ENCODE measurements at places on chromosomes 4 and X.
A peak's percentile ranks its signal among the peaks of the same experiment; 100 is the strongest.

DNA sequence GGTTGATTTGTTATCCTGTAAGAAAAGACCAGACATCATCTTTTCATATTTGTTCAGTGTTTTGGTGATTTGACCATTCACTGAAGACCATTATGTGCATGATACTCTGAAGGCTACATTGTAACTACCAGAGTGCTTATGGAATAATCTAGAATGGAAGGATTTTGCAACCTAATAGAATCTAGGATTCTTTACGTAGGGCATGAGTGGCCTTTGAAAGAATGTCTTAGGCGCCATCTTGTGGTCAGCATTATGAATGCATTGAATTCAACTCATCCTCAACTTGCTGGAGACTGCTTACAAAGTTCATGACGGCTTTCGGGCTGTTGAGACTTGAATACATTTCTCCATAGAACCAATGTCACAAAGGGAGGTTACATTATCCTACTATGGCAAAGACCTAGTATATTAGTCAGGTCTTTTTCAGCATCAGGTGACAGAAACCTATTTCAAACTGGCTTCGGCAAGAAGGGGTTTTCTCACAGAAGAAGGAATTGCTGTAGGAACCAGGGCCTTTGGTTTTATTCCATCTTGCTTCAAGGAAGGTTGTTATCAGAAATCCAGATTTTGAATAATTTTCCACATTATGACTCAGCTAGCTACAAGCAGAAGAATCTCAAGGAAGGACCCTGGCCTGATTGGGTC, 104.1 kb downstream of the GPAT3 start:
- peaks cover 42% of the 10 kb centered on the region for H3K27me3 ChIP-seq
- no peaks in the 10 kb centered on the region for H3K36me3 ChIP-seq
- no peak overlapping the region for H3K4me3 ChIP-seq
- peaks cover 3% of the 10 kb centered on the region for H3K4me1 ChIP-seq

DNA sequence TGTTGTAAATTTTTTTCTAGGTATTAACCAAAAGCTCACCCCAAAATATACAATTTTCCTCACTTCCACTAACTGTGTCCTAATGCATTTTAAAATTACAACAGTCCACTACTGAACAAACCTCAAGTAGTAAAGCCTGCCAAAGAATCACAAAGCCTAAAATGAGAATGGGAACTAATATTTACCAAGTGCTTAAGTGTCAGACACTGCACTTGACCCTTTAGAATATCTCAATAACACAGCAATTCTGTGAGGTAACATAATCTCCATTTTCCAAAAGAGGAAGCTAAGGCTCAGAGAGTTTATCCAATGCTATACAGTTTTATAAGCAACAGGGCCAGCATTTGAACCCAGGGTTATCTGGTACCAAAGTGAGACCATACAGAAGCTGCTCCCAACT, 4.9 kb downstream of the SLC9A7 start:
- no peak overlapping the region for H3K4me3 ChIP-seq
- no peaks in the 10 kb centered on the region for H3K27me3 ChIP-seq
- H3K4me1 ChIP-seq, result peaks cover 12% of the 10 kb centered on the region

GRCh38 chrX:149522916-149523315, 17.8 kb upstream of the IDS start:
- DNase-seq, result no peak
- H3K36me3 ChIP-seq, result no peaks in the 10 kb centered on the region
- peak overlapping the region; percentile 85 for H3K27ac ChIP-seq
- H3K27me3 ChIP-seq, result no peaks in the 10 kb centered on the region

GRCh38 chrX:153475271-153475670, 4.9 kb upstream of the HAUS7 start:
- DNase-seq, result no peak
- H3K27ac ChIP-seq, result no peak overlapping the region
- no peaks in the 10 kb centered on the region for H3K36me3 ChIP-seq
- H3K27me3 ChIP-seq, result no peaks in the 10 kb centered on the region
- peak overlapping the region; percentile 28 for H3K4me3 ChIP-seq
- no peaks in the 10 kb centered on the region for H3K4me1 ChIP-seq

DNA sequence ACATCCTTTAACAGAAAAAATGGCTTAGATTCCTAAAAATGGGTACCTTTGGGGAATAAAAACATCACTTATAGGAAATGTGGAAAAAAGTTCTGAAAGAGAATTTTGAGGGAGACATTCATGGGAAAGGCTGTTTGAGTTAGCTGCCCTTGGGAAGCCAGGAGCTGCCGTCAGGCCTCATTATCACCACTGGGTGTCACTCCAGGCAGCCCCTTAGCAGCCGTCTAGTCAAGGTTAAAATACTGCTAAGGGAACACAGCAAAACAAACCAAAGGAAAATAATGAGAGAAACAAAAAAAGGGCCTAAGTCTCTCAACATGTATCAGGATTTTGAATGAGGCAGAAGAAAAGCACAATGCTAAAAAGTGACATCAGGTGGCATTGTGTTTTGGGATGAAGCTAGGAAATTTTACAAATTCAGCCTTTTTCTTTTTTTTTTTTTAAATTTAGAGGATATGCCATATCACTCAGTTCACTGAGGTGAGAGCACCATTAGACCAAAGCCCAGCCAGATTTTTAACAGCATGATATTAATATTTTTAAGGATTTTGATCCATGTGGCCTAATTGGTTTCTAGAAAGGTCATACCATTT, 235.3 kb downstream of the GPAT3 start:
- no peak overlapping the region for H3K27ac ChIP-seq
- H3K4me3 ChIP-seq, result no peak overlapping the region
- H3K4me1 ChIP-seq, result no peaks in the 10 kb centered on the region
- no peak for DNase-seq
- peaks cover 36% of the 10 kb centered on the region for H3K27me3 ChIP-seq
- no peaks in the 10 kb centered on the region for H3K36me3 ChIP-seq

DNA sequence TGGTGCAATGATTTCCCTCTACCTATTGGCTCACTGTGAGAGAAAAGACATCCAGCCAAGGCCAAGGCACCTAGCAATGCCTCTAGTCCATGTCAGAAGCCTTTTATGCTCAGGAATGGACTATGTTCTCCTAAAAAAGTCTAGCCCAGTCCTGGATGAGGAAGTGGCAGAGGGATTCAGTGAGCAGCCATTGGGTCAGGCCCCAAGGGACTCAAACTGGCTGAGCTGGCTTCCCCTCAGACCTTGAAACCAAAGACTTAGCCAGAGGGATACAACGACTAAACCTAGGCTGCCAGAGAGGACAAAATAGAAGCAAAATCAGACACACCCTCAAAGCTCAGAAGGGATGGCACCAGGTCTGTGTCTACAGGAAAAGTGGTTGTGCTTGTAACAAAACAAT, 49.1 kb downstream of the ARHGEF9 start:
- H3K4me1 ChIP-seq, result peaks cover 8% of the 10 kb centered on the region
- no peak for DNase-seq
- H3K4me3 ChIP-seq, result no peak overlapping the region
- H3K27me3 ChIP-seq, result no peaks in the 10 kb centered on the region

DNA sequence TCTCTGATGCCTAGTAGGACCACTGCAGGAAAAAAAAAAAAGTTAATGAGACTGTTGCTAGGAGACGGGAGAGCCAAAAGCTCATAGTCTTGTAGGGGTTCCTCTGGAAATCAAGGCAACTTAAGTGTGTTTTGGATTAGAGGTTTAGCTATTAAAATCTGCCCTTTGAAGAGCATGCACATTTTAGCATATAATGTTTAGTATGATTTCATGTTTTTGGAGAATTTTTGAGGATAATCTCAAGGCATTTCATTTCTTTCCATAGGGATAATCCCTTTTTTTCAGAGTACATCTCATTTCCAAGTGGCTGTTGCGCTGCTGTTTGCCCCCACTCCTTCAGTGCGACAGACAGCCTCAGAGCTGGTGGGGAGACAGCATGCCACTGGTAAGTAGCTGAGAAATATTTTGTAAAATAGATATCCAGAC, at the start of gene LINC00632:
Gene LINC00632, plus strand, starts transcription at position 339 of the 426 bp plus-strand sequence.
- H3K4me3 ChIP-seq, result no peak within 1 kb of the TSS
- no peak for DNase-seq
- no peaks in the 10 kb centered on the region for H3K36me3 ChIP-seq

- H3K27ac ChIP-seq, result no peak overlapping the region
- no peaks in the 10 kb centered on the region for H3K36me3 ChIP-seq
- DNase-seq, result no peak
- H3K4me1 ChIP-seq, result no peaks in the 10 kb centered on the region
These were observed 12.3 kb upstream of the GRIA3 start for GRCh38 chrX:123171781-123172180.

DNA sequence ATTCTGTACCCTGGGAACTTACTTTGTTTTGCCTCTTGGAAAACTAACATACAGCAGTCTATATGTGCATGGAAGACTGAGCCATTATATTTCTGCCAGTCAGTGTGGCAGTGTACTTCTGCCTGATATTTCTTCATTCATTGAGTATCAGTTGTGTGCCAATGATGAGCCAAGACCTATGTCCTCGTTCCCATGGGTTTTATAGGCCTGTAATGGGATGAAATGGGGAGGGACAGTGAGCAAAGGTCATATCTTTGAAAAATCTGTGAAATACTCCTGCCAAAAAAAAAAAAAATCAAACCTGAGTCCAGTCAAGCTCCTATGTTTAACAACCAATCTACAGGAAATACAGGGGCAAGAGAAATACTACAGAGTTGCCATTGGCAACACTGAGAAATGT, 9.1 kb downstream of the NSD2 start:
- no peaks in the 10 kb centered on the region for H3K27me3 ChIP-seq
- peaks cover 40% of the 10 kb centered on the region for H3K4me1 ChIP-seq
- H3K27ac ChIP-seq, result peak overlapping the region; percentile 34
- H3K36me3 ChIP-seq, result peaks cover 3% of the 10 kb centered on the region

- H3K4me3 ChIP-seq, result peak overlapping the region; percentile 79
- peaks cover 39% of the 10 kb centered on the region for H3K4me1 ChIP-seq
- no peaks in the 10 kb centered on the region for H3K27me3 ChIP-seq
These were observed 197.0 kb downstream of the CAMK2D start for GRCh38 chr4:113564493-113564892.

DNA sequence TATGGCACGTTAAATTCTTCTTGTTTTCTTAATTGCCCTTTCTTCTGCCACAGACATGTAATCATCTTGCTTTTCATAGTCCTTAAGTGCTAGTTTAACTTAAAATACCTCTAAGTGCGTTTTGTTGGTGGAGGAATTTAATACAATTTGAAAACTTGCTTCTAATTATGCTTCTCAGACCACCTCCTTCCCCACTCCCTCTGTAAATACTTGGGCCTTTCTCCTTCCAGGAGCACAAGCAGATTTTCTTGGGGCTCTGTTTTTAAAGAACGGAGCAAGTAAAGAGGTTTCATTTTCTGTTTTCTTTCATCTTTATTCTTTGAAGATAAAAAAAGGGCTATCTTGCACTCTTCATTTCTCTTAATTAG, 559 bp upstream of the PCDH18 start:
- DNase-seq, result no peak
- no peak overlapping the region for H3K27ac ChIP-seq
- H3K27me3 ChIP-seq, result no peaks in the 10 kb centered on the region
- peaks cover 3% of the 10 kb centered on the region for H3K4me1 ChIP-seq

- H3K4me1 ChIP-seq, result no peaks in the 10 kb centered on the region
- H3K36me3 ChIP-seq, result peaks cover 2% of the 10 kb centered on the region
- H3K4me3 ChIP-seq, result no peak overlapping the region
- H3K27me3 ChIP-seq, result no peaks in the 10 kb centered on the region
- no peak for DNase-seq
These were observed 32.0 kb upstream of the FHL1 start for GRCh38 chrX:136115126-136115903.

GRCh38 chrX:53089224-53089842, 4.6 kb upstream of the KANTR start:
- peaks cover 7% of the 10 kb centered on the region for H3K36me3 ChIP-seq
- H3K27ac ChIP-seq, result peak overlapping the region; percentile 100
- H3K4me3 ChIP-seq, result peak overlapping the region; percentile 95
- no peak for DNase-seq
- no peaks in the 10 kb centered on the region for H3K27me3 ChIP-seq

- H3K4me3 ChIP-seq, result no peak overlapping the region
- no peaks in the 10 kb centered on the region for H3K4me1 ChIP-seq
- DNase-seq, result no peak
- H3K36me3 ChIP-seq, result no peaks in the 10 kb centered on the region
These were observed 114.3 kb downstream of the QDPR start for GRCh38 chr4:17397611-17398010.

GRCh38 chr4:845836-846251, 19.9 kb upstream of the CPLX1 start:
- H3K4me1 ChIP-seq, result no peaks in the 10 kb centered on the region
- peaks cover 4% of the 10 kb centered on the region for H3K36me3 ChIP-seq
- no peaks in the 10 kb centered on the region for H3K27me3 ChIP-seq
- H3K4me3 ChIP-seq, result no peak overlapping the region
- H3K27ac ChIP-seq, result no peak overlapping the region

DNA sequence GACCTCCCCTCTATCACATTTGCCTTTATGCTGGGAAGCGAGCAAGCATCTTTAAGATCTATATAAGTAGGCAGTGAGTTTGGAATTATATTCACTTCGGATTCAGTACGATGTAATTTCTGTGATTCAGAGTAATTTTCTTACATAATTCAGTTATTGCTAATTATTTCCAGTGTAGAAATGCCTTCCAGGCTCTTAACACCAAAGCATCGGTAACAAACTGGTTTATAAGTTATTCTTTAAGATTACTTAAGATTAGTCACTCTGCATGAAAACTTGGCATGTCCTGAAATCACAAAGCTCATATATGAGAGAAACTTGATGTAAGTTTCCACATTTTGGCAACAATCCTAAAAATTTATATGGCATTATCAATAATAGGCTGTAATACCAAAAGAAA, 120.8 kb downstream of the ADAMTS3 start:
- no peaks in the 10 kb centered on the region for H3K36me3 ChIP-seq
- H3K27ac ChIP-seq, result no peak overlapping the region
- H3K4me1 ChIP-seq, result no peaks in the 10 kb centered on the region
- no peak for DNase-seq
- no peak overlapping the region for H3K4me3 ChIP-seq

DNA sequence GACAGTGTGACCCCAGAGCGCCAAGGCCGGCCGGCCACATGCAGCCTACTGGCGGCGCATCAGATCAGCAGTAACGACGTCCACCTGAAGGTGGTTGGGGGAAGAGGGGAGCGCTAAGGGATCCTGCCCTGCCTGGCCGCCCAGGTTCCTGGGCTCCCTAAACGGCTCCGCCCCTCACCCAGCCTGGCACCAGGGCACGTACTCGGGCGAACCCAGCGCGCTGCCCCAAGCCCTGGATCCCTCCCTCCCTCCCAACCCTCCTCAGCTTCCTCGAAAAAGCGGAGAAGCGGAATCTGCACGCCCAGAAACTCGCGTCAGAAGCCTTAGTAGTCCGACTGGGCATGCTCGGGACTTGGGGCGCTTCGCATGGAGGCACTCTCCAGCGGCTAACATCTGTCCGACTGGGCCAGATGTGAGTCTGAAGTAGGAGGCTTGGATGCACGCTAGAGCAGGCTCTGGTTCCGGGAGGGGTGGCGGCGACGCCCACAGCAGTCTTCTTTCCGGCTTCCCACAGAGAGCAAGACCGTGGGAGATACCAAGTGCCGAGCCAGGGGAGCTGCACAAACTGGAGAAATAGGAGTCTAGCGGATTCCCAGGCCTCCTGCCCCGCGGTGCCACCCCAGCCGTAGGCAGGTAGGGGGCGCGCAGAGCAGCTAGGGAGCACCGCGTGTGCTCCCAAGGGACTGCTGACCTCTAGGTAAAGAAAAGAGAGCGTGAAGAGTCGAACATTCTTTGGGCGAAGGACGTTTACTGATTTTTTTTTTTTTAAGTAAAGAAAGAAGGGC, 114.3 kb upstream of the TEX13C start:
- DNase-seq, result no peak
- H3K27me3 ChIP-seq, result peaks cover 35% of the 10 kb centered on the region
- peaks cover 14% of the 10 kb centered on the region for H3K4me1 ChIP-seq
- peak overlapping the region; percentile 89 for H3K4me3 ChIP-seq
- H3K27ac ChIP-seq, result no peak overlapping the region

All from T-helper 17 cell (primary cell).